M059J (cell line): ENCODE measurements at places on chromosomes 5 and 9. TPM values are rescaled to one million over a fixed set of nuclear protein-coding genes. Genes with fewer than 3 reads are reported as not detected.

GRCh38 chr9:136395020-136395340, 5.0 kb downstream of the SNAPC4 start:
- no peak for DNase-seq

DNA sequence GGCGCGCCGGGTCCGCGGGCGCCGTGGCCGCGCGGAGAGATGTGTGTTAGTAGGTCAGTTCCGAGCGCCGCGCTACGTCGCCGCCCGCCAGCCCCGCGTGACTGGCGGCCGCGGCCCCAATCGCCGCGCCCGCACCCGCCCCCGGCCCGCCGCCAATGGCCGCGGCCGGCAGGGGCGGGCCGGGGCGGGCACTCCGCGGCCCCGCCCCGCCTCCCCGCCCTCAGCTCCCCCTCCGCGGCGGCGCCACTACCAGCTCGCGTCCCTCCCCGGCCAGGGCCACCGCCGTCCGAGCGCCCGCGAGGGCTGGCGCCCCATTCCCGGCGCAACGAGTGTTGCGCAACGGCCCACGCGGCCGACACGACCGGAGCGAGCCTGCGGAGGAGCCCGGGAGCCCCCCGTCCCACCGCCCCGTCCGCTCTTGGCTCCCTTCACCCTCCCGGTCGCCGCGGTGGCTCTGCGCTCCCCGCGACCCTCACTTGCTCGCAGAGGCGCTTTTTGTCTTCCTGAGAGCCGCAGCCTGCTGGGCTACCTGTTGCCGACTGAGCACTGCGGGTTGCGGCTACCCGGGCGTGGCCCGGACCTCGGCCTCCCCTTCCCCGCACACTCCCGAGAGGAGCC, at the start of gene NFIL3:
Gene NFIL3 (minus strand): TSS at position 48 of the 618 bp plus-strand sequence. CDS start 13,098 bp downstream, outside the sequence.
- peak; percentile 78 for DNase-seq

DNA sequence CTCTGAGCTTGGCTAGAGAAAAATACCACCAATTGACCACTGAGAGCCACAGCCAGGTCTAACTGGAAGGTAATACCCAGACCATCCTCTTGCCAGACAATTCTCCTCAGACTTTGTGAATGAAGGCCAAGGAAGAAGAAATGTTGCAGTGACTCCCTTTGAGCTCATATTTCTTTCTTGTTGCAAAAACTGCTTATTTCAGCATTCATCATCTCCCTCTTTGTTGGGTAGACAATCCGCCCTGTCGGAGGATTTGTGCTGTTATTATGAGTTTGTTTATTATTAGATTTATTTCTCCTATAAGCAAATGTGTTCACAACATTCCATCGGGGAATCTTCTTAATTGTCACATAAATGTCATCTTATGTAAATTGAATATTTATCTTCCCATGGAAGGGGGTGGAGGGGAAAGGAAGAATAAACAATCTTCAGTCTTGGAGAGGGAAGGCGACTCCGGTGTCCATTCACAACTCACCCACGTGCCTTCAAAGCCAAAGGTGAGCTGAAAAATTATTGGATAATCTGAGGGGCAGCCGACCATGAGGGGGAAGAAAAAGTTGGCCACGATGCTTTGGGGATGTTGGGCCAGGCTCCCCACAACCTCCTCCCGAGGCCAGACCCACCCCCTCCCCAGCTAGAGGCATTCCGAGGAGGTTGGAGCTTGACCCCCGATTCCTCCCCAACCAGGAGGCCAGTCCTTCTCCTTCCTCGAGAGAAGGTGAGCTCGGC, 1.8 kb upstream of the JADE2 start:
- DNase-seq: no peak

GRCh38 chr9:73845539-73845938, 651.6 kb upstream of the RORB start:
- no peak for DNase-seq

DNA sequence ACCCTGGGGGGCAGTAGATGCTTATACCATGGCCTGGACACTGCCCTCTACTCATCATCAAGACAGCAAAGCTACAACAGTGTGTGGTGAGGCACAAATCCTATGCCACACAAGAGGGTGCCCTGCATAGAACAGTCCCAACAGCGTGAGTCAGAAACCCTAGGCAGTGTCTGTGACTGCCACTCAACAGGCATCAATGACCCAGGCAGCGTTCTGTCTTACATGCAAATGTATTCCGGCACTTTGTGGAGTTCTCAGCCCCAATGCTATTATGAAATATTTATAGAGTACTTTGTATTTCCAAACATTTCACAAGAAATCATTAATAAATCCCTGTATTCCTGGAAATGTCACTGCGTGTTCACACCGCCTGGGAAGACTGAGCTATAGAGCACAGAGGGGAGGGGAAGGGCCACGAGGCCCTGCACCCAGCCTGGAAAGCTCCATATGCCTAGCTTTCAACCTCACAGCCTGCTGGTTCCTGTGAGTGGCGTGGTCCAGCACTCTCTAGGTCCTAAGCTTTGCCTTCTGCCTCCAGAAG, 77.7 kb downstream of the NIPSNAP3B start:
- no peak for DNase-seq

GRCh38 chr9:84622981-84623380, 46.5 kb upstream of the NTRK2 start:
- DNase-seq: no peak

The INSL4 gene
- total RNA-seq: not detected in 2 replicates

The MAP1B gene
- 124 and 200 TPM in 2 replicates for total RNA-seq

The TLR4 gene
- 12.5 and 16.9 TPM in 2 replicates for total RNA-seq

DNA sequence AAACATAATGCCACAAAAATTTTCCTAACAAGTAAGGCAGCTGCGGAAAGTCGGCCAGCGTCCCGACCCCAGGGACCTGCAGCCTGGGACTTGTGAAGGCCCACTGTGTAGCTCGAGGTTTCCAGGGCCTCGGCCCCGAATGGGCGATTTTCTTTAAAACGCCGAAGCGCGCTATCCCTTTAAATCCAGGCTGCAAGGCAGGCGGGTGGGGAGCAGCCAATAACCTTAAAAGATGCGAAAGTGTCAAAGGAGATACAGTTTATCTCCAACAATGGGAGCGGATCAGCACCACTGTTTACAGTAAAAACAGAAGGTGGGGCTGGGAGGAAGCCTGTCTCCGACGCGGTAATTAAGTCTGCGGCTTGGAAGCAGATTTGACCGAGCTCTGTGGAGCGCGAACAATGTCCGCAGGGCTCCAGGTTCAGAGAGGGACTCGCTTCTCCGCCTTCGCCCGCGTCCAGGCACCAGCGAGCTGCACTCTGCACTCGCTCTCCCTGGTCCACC, 1.7 kb upstream of the ZSWIM6 start:
- peak; percentile 80 for DNase-seq

The NR6A1 gene
- total RNA-seq: 1.4 and 2.4 TPM in 2 replicates

GRCh38 chr5:137075163-137075970, 423.8 kb downstream of the SPOCK1 start:
- DNase-seq: peak; percentile 75

The SLC34A1 gene
- 0.02 TPM in 1 of 2 replicates, not detected in the other for total RNA-seq

The ARAP3 gene
- total RNA-seq: 2.5 and 5.5 TPM in 2 replicates

The LRRC19 gene
- not detected in 2 replicates for total RNA-seq

DNA sequence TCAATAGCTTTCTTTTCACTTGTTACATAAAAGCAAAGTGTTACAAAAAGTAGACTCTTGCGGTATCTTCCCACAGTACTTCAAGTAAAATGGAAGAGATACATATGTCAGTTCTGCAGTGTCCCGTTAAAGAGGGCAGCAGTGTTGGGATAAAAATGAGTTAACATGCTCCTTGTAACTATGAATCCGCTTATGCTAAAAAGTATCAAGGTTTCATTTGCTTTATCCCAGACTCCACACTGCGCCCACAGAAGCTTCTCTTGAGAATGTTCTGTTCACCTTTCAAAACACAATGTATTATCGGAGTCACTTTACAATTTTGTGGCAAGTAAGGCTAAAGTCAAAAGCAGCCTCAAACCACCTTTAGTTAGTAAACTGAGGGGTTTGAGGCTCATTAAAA, 790 bp downstream of the PTAR1 start:
- DNase-seq: no peak

DNA sequence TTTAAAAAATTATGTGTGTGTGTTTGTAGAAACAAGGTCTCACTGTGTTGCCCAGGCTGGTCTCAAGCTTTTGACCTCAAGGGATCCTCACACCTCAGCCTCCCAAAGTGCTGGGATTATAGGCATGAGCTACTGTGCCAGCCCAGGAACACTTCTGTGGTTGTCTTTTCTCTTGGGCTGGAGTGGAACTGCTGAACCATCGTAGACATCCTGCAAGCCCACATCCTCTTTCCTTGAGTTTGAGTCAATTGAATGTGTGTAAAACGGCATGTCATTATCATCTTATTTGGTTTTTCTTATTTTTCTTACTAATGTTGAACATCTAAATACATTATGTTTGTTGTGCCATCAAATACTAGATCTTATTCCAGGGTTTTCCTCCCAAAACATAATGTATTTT, 40.0 kb downstream of the EHMT1 start:
- no peak for DNase-seq

DNA sequence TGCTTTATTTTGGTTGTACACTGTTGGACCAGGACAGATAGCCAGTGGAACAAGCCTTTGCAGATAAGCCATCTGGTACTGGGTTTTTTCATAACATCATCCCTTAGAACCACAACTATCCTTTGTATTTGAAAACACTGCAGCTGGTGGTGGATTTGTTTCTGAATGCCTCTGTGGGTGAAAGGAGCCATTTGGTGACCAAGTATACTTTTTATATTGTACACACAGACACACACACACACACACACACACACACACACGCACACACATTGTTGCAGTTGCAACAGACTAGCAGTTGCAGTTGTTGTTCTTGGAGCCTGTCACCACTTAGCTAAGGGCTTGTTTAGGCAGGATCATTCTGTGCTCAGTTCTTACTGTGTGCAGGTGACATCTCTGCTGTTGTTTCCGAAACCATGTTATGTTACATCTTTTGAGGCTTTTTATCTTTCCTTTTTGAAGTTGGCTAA, 22.9 kb upstream of the CAVIN4 start:
- DNase-seq: no peak

DNA sequence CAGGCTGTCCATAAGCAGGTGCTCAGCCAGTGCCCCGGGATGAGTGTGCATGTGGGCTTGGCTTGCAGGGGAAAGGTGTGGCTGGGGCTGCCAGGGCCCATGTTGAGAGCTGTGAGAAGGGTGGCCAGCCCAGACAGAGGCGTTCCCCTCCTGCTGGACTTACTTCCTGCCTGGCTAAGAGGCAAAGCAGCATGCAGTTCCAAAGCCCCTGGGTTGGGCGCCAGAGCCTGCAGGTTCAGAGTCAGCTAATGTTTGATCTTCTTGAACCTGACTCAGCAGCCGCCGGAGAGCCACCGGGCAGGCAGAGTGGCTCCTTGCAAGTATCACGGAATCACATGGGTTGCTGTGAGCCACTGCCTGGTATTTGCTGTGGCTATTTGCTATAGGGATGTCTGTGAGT, 168.4 kb upstream of the MAP1B start:
- peak; percentile 32 for DNase-seq

GRCh38 chr9:77811832-77812231, 163.7 kb upstream of the GNA14 start:
- DNase-seq: no peak

DNA sequence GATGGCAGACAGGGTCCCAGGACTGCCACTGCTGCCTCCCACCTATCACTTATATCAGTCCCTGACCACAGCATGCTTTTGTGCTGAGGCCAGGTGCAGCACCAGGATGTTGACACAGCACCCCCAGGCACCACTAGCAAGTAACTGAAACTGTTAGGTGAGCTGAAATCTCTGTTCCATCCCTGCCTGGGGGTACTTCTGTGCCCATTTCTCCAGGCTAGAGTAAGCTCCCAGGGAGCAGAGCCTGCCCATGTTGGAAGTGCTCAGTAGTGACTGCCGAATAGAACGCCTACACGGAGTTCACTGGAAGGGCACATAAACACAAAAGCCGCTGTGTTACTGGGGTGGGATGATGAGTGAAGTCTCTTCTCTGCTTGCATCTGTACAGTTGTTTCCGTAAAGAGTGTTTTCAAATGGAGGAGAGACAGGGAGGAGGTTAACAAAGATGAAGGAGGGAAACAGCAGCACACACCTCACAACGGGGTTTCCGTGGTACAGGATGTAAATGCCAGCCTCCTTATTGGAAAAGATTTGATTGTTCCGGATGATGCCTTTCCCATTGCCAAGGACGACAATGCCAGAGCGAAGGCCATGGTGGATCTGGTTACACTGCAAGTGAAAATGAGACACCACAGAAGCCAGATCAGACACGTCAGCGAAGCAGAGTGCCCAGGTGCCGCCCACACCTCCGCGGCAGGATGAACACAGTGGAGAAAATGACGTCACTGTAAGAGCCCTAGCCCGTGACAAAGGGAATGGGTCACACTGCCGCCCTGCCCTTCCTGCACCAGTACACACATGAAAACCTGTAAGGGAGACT, 43.1 kb downstream of the POLR1E start:
- DNase-seq: no peak

The POLR3G gene
- 7.6 and 11.5 TPM in 2 replicates for total RNA-seq

DNA sequence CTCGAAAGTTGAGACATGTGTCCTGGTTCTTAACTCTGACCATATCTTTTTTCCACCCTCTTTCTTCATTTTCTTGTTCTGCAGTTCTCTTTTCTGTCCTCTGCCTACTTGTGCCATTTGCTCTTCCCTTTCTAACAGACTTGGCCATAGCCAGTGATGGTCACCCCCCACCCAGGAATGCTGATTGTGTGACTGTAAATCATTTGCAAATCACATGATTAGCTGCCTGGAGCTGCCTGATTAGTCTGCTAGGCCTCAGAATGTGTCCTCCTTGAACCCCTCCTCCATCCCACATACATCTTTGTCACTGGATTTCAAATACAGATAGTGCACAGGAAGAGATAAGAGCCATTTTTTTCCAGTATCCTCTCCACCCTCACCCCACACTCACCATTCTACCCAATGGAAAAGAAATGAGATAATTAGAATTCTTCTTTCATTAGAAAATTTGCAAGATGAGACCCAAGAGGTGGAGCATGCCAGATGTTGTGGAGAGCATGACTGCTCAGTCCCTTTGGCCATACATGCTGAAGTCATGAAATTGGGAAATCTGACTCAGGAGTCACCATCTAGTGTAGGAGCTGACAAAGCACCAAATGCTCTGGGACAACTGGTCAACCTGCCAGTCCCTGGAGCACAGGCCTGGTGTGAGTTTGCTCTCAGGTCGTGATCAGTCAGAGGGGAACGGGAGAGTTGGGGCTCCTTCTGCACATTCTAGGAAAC, 538.2 kb downstream of the CCDC171 start:
- no peak for DNase-seq

GRCh38 chr5:10761933-10762775, 1.1 kb upstream of the DAP start:
- DNase-seq: no peak

- peak; percentile 27 for DNase-seq
These were observed 6.8 kb downstream of the FBP2 start for GRCh38 chr9:94586814-94587213.

DNA sequence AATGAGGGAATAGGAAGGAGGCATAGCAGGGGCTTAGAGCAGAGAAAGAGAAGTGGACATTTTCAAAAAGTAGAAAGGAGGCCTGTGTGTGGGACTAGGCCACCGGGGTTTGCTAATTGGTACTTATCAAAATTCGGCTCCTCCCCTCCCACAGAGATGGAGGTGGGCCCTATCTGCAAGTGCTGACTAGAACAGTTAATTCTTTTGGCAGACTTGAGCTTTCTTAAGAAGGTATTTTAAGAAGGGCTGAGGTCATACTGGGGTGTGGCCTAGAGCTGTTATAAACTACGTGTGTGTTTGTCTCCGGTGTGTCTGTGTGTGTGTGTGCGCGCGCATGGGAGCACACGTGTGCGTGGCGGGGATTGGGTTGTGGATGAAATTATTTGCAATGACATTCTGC, 1086.5 kb downstream of the EFNA5 start:
- DNase-seq: no peak

The ITGA2 gene
- total RNA-seq: 24.6 and 30.1 TPM in 2 replicates

The TMC1 gene
- total RNA-seq: 1.1 TPM in 1 of 2 replicates, not detected in the other
